T-helper 9 cell (primary cell): ENCODE measurements at places on chromosomes 1 and 21.

DNA sequence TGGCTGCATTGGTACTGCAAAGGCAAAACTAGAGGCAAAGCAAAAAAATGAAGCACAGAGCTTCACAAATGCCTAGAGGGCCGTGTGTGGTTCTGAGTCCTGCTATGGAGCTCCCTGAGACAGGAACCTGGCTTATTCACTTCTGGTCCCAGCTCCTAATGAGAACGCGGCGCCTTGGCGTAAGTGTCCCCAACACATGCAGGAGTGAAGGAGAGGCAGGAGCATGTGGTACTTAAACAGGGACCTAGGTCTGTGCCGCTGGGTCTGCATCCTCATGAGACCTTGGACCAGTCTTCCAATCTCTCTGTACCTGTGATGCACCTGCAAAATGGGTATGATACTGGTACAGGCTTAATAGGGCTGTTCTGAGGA is 14.4 kb upstream of the SLC2A7 start:
- no peak for DNase-seq

DNA sequence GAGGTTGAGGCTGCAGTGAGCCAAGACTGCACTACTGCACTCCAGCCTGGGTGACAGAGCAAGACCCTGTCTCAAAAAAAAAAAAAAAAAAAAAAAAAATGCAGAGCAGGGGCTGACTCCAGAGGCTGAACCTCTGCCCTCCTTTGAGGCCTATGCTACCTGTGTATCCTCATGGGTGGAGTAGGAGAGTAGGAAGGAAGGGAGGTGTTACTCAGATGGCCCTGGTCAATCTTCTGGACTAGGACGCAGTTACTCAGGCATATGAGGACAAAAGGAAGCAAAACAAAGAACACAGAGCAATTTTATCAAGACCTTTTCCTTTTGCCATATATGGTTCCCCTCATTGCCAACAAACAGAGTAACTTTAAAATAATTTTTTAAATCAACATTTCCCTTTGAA is 35.2 kb downstream of the TGFBR3 start:
- DNase-seq = no peak

DNA sequence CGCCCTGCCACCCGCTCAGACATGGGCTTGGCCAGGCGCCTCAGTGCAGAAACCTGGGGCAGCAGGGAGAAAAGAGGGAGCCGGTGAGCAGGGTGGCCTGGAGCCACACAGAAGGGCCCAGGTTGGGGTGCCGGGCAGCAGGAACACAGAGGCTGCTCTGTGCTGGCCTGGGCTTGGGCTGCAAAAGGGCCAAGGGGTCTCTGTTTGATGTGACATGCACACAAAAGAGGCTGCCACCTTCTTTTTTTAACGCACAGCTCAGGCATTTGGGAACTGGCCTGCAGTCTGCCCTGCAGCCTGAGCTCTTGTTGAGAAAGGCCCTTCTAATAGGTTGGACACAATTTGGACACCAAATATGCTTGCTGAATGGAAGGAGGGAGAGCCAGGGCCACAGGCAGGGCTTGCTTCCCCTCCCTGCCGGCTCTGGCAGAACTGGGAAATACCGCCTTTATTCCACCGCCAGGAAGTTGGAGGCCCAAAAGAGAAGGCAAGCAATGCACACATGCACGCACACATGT is 32.4 kb downstream of the KIF21B start:
- DNase-seq = no peak

DNA sequence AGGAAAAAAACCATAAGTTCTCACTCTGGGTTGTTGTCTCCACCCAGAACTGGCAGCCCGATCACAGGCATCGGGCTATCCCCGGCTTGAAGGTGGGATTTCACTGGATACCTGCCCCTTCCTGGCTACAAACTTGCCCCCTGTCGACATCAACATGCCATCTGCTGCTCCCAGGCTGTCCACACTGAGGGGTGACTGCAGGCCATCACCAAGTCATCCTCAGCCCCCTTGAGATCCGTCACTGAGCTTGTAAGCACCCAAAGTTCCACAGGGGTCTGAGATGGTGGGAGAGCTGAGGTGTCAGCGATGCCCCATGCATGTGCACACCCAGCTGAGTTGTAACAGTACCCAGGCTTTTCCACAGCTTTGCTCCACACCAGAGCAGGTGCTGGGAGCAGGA is 211.0 kb downstream of the AMY1C start:
- DNase-seq = no peak

DNA sequence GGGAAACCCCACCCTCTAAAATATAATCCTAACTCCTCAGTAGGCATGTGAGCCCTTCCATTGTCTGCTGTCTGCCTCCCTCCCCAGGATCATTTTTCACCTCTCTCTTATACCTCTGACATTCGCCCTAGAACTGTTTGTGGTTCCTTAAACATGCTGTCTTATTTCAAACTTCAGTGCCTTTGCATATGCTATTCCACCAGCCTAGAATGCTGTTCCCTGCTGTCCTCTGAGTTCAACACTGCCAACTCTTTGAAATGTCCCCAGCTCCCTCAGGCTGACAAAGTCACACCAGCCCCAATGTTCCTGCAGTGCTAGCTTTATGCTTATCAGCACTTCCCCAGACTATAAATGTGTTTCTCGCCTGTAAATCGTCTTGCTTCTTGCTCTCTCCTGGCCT is 119.5 kb downstream of the HIVEP3 start:
- no peak for DNase-seq

DNA sequence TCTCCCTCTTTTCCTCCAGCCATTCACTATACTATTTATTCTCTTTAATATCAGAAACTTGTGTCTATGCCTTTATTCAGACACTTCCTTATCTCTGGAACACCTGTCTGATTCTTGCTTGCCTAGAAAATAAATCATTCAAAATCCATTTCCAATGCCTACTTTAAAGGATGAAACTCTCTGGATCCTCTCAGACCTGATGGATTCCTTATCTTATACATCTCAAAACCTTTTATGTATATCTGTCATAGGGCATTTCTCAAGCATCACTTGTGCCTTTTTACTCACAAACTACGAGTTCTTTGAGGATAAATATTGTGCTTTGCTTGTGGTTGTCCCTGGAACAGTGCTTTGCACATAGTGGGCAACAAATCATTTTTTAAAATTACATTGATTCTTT is 3.8 kb upstream of the ATP6V1G3 start:
- DNase-seq = no peak
